ENCODE measurements at places on chromosomes 2 and 18. TPM values are rescaled to one million over a fixed set of nuclear protein-coding genes. Genes with fewer than 3 reads are reported as not detected.
A peak's percentile ranks its signal among the peaks of the same experiment; 100 is the strongest.

- DNase-seq = peak; percentile 63
Observed at GRCh38 chr2:40218679-40219078, 233.2 kb downstream of the SLC8A1 start.

DNA sequence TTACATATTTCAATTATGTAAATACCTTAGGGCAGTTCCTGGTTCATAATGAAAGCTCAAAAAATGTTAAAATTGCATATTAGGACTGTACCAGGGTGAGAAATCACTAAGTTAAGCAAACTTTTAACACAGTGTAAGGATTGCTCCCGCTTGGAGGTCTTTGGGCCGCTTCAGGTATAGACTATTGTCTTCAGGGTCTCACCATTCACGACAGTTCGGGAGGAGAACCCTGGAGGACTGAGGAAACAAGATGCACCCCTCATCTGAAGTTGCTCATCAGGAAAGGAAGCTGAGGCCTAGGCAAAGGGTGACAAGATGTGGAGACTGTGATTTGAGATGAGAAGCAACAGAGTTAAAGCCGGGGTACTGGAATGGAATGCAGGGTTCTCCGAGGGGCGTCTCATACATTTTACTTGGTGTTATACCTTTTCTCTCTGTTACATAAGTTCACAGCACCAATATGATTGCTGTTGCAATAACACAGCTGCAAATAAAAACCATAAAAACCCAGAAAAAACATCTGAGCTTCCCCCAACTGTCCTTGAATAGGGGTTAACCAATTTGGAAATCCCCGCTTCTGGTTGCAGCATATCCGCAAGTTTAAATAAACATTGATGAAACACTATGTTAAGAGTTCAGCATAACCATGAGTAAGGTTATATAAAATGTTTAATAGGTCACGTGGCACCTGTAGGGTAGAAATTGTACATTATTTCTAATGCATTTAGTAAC is 40.1 kb downstream of the FBXO48 start:
- DNase-seq = no peak

The IL36B gene
- not detected for total RNA-seq

- DNase-seq = peak; percentile 24
Observed at GRCh38 chr18:45464619-45465018, 150.7 kb upstream of the SLC14A2 start.

GRCh38 chr2:102155703-102156515 is 13.4 kb downstream of the IL1R1 start:
- DNase-seq = no peak

DNA sequence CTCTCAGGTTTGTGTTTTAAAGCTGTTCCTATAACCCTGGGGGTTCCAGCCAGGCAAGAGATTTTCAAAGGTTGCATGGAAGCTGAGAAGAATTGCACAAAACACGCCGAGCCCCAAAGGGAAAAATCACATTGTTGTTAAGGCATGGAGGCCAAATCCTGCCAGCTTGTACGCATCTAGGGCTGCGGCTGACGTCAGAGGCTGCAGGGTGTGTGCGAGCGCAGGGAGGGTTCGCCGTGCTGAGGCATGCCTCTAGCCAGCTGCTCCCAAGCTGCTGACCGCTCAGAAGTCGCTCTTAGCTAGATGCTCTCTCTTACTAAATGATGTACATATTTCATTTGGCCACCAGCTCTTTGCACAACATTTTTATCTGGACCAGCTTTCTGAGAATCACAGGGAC is 191.8 kb downstream of the LPIN1 start:
- peak; percentile 84 for DNase-seq

The NFATC1 gene
- total RNA-seq = 18.3 TPM

DNA sequence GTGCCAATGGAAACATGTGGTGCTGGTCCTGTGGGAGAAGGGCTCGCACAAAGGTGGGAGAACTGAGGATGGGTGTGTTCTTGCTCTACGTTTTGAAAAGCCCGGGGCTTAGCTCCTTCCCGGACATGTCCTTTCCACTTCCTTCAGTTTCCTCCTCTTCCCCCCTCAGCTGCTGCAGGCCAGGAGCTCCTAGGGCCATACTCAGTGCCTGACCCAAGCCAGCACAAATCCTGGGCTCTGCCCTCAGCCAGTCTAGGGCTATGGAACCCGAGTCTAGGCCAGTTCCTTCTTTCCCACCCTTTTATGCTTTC is 1.4 kb upstream of the SIX2 start:
- no peak for DNase-seq

GRCh38 chr2:158918452-158918851 is 50.0 kb upstream of the TANC1 start:
- no peak for DNase-seq

GRCh38 chr2:137964066-137964858 is at the start of gene HNMT:
HNMT (plus strand) TSS chr2:137964473; CDS start chr2:137964492, 19 bp downstream.
- DNase-seq = no peak

DNA sequence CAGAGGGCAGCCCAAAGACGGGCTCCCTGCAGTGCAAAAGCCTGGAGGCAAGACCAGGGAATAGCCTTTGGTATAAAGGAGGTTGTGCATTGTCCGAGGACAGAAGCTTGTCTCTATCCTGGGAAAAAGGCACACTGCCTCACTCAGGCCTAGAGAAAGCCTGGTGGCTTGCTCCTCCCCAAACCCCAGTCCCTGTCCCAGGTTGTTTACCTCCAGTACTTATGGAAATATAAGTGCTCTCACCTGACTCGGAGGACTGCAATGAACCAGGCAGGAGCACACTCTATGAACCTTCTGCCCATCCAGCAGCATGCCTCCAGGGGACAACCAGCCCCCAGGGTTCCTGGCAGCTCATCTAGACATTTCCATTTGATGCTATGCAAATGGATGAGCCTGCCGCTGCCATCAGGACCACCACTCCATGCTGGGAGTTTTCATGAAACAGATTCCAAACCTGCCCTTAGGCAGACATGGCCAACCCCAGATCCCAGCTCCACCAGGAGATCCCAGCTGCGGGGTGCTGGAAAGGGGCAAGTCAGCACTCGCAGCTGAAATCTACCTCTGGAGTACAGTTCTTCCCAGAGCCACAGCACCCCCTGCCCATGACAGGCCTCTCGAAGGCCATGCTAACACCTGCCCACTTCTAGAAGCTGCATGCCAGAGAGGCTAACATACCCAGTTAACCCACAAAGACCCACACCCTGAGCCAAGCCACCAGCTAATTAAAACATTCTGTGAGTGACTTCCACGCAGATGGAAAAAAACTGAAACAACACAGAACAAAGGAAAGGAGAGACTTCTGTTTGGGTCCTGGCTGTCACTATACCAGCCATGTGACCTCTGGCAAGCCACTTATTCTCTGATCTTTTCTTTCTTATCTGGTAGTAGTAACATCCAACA is 101.7 kb downstream of the TTC32 start:
- DNase-seq = no peak

- no peak for DNase-seq
Observed at GRCh38 chr2:98769114-98769476, 38.2 kb upstream of the MGAT4A start.

GRCh38 chr18:47175283-47175897 is 774 bp downstream of the IER3IP1 start:
- DNase-seq = no peak

DNA sequence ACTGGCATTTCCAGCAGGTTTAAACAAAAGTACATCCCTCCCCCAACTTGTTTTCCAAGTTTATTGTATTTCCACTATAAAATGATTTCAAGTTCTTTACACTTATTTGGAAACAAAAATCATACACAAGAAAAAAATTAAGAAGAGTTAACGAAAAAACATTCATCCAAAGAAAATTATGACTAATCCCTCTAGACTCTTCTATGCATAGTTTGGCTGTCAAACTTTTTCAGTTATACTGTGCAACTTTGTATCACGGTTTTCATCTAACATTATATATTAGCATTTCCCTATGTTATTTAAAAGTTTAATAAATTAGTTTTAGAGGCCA is 627 bp downstream of the WDCP start:
- no peak for DNase-seq

Data from left ventricle myocardium inferior (tissue), 1 donor.